ENCODE measurements at places on chromosomes 1 and 21. TPM values are rescaled to one million over a fixed set of nuclear protein-coding genes. Genes with fewer than 3 reads are reported as not detected.

Gene PAQR6
- total RNA-seq: 7.1 TPM

Gene NCAM2
- 0.54 TPM for total RNA-seq

Gene SEMA4A
- total RNA-seq: 7.3 TPM

Gene CYP4B1
- total RNA-seq: not detected

Gene OR2M3
- not detected for total RNA-seq

Gene NOS1AP
- 12.1 TPM for total RNA-seq

Gene ASPM
- total RNA-seq: 50.3 TPM

DNA sequence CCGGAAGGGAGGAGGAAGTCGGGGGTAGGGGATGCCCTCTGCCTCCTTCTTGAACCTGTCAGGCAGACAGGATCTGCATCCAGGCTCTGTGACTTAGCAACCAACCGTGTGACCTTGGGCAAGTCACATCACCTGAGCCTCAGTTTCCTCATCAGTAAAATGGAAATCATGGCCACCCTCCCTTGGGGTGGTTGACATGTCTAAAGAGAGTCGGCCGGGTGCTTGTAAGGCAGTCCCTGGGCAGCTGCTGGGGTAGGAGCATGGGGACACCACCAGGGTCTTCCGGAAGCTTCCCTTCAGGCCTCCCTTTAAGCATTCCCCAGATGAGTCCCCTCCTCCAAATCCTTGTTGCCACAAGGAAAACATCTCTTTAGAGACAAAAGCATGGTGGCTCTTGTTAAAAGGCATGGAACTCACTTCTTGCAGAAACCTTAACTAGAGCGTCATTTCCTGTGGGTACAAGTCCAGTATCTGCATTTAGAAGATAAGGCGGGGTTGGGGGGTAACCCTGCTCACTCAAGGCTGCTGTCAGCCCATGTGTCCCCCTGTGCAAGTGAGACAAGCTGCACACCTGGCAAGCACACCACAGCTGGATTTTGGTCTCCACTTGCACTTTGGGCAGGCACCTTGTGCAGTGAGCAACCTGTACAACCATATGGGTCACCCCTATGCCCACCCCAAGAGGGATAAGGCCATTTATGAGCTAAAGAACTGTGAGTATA, 10.4 kb downstream of the CLCNKB start:
- no peaks in the 10 kb centered on the region for H3K4me1 ChIP-seq
- no peak overlapping the region for H3K27ac ChIP-seq
- H3K27me3 ChIP-seq: no peaks in the 10 kb centered on the region
- no peaks in the 10 kb centered on the region for H3K36me3 ChIP-seq

DNA sequence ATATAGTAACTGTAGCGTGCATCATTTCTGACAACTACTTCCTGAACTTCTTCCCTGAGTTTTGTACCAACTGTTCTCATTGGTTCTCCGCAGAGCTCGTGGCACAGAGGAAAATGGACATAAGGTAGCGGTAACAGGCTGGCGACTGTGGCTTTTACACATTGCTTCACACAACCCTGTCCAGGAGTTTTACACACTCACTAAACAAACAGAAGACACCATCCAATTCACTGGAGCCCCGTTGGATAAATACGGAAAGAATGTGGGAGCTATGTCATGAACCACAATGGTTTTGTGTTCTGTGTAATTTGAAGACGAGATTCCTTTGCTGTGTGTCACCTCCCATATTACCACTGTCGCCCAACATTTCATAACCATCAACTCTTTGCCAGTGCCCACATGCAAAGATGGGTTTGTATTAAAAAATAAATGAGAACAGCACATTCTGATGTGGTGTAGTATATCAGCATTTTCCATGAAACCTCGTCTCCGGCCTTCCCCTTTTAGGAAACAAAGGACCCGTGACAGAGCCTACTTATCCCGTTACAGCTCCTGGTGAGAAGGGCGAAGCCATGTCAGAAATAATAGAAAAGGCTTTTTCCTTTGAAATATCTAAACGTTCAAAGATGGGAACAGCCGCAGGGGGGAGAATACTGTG, 47.4 kb upstream of the ENAH start:
- no peak for DNase-seq
- H3K27ac ChIP-seq: no peak overlapping the region
- H3K36me3 ChIP-seq: no peaks in the 10 kb centered on the region
- H3K4me1 ChIP-seq: no peaks in the 10 kb centered on the region
- no peaks in the 10 kb centered on the region for H3K27me3 ChIP-seq

DNA sequence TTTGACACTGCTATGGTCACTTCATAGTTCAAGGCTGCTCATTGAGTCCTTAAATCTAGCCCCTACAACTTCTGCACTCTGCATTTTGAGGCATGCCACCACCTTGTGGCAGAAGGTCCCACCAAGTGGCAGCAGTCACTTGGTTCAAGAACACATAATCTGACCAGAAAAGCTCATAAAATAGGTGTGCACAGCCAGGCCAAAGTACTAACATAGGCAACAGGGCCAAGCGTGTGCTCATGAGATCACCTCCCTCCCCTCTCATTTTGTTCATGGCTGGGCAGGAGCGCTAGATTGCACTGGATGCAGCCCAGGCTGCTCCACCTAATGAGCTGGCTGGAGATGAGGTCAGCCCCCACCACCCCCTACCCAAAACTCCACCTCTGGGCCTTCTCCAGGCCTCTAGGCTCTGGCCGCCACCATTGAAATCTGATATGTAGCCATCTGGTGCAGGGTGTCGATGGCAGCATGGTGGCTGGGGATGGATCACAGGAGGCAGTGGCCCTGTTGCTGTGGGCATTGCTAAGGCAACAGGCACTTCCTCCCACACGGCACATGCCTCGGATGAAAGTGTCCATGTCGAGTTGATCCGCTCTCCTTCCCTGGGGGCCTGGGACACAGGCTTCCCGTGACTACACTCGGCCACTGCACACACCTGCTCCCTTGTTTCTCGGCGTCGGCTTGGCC, 193.2 kb downstream of the TRABD2B start:
- no peak overlapping the region for H3K27ac ChIP-seq
- no peaks in the 10 kb centered on the region for H3K27me3 ChIP-seq
- H3K36me3 ChIP-seq: no peaks in the 10 kb centered on the region
- no peak overlapping the region for H3K4me3 ChIP-seq
- no peak for DNase-seq

DNA sequence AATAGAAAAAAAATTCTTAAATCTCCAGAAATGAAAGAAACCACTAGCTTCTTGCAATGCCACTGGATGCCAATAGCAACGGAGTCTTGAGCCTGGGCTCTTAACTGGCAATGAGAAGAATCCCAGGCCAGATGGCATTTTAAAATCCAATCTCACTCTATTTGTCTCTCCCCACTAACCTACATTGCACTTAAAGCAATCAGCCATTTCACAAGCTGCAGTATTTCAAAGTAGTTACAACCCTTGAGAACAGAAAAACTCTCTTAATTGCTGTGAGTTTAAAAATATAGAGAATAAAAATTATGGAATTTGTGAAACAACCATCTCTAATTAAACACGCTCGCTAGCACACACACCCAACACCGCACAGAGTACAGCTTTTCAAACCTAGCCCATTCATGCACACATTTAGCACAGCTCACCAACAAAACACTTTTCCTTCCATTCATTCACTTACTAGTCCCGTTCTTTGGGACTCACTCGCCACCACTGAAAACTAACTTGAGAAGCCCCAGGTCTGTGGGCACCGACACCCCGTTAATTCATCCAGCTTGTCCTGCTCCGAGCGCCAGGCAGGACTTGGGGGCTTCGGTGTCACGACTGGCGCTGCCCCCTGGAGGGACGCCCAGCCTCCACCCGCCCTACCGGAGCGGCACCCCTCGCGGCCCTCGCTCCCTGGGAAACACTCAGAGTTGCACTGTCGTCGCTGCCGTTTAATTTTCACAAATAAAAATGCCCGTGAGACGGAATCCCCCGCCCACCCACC, 1.0 kb downstream of the DDAH1 start:
- H3K4me1 ChIP-seq: no peaks in the 10 kb centered on the region
- H3K27me3 ChIP-seq: peaks cover 11% of the 10 kb centered on the region
- H3K4me3 ChIP-seq: peak overlapping the region; percentile 62
- no peak overlapping the region for H3K27ac ChIP-seq

- no peak overlapping the region for H3K4me3 ChIP-seq
- H3K27me3 ChIP-seq: no peaks in the 10 kb centered on the region
- H3K27ac ChIP-seq: no peak overlapping the region
- H3K4me1 ChIP-seq: peaks cover 5% of the 10 kb centered on the region
- H3K36me3 ChIP-seq: no peaks in the 10 kb centered on the region
These were observed 32.4 kb upstream of the ATP1A1 start for GRCh38 chr1:116340506-116341231.

GRCh38 chr1:14768582-14769304, 170.3 kb downstream of the KAZN start:
- no peaks in the 10 kb centered on the region for H3K27me3 ChIP-seq
- DNase-seq: no peak
- no peak overlapping the region for H3K4me3 ChIP-seq
- H3K36me3 ChIP-seq: no peaks in the 10 kb centered on the region

GRCh38 chr1:27220096-27220495, 14.3 kb upstream of the WDTC1 start:
- H3K4me3 ChIP-seq: no peak overlapping the region
- no peak overlapping the region for H3K27ac ChIP-seq

DNA sequence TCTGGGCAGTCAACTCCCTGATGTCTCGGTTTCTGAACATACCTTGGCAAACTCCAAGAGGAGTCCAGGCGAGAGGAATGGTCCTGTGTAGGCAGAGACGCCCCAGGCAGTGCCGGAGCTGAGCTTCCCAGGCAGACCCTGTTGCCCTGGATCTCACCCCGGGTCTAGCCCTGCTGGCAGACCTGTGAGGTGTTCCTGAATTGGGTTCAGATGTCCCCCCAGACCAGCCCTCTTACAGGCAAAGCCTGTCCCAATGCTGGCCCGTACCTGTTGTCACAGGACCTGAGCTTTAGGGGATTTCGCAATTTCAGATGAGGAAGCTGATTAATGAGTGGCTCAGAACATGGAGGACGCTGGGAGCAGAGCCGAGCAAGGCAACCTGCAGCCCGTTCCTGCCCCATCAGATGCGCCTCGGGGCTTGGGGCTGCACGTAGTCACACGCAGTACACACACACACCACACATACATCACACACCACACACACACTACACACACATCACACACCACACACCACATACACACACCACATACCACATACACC, 38.5 kb upstream of the PDE9A start:
- no peak for DNase-seq
- no peaks in the 10 kb centered on the region for H3K36me3 ChIP-seq
- H3K27me3 ChIP-seq: no peaks in the 10 kb centered on the region

GRCh38 chr1:218079347-218079746, 205.7 kb upstream of the RRP15 start:
- no peak for DNase-seq
- H3K4me3 ChIP-seq: no peak overlapping the region
- no peaks in the 10 kb centered on the region for H3K36me3 ChIP-seq
- peaks cover 4% of the 10 kb centered on the region for H3K4me1 ChIP-seq
- H3K27ac ChIP-seq: no peak overlapping the region

- H3K36me3 ChIP-seq: no peaks in the 10 kb centered on the region
- H3K4me1 ChIP-seq: no peaks in the 10 kb centered on the region
- DNase-seq: no peak
- no peak overlapping the region for H3K4me3 ChIP-seq
- no peak overlapping the region for H3K27ac ChIP-seq
These were observed 102.5 kb downstream of the XPR1 start for GRCh38 chr1:180734366-180734765.

GRCh38 chr1:233355841-233356704, 28.5 kb downstream of the MAP3K21 start:
- no peak overlapping the region for H3K27ac ChIP-seq
- H3K27me3 ChIP-seq: no peaks in the 10 kb centered on the region
- H3K4me3 ChIP-seq: no peak overlapping the region
- H3K36me3 ChIP-seq: no peaks in the 10 kb centered on the region

- H3K36me3 ChIP-seq: no peaks in the 10 kb centered on the region
- H3K4me1 ChIP-seq: no peaks in the 10 kb centered on the region
- no peak overlapping the region for H3K4me3 ChIP-seq
- H3K27me3 ChIP-seq: no peaks in the 10 kb centered on the region
- H3K27ac ChIP-seq: no peak overlapping the region
These were observed 324.2 kb downstream of the HLX start for GRCh38 chr1:221203224-221204054.

GRCh38 chr21:39009587-39010225, 173.5 kb downstream of the PSMG1 start:
- H3K27me3 ChIP-seq: no peaks in the 10 kb centered on the region
- H3K4me1 ChIP-seq: peaks cover 4% of the 10 kb centered on the region
- H3K27ac ChIP-seq: no peak overlapping the region
- DNase-seq: no peak

GRCh38 chr1:221708076-221708571, 33.8 kb downstream of the DUSP10 start:
- DNase-seq: no peak
- no peak overlapping the region for H3K4me3 ChIP-seq
- H3K27me3 ChIP-seq: no peaks in the 10 kb centered on the region

- no peak overlapping the region for H3K4me3 ChIP-seq
- no peaks in the 10 kb centered on the region for H3K27me3 ChIP-seq
- H3K36me3 ChIP-seq: no peaks in the 10 kb centered on the region
- H3K27ac ChIP-seq: no peak overlapping the region
These were observed 569.3 kb upstream of the ZRANB2 start for GRCh38 chr1:71650119-71650518.

DNA sequence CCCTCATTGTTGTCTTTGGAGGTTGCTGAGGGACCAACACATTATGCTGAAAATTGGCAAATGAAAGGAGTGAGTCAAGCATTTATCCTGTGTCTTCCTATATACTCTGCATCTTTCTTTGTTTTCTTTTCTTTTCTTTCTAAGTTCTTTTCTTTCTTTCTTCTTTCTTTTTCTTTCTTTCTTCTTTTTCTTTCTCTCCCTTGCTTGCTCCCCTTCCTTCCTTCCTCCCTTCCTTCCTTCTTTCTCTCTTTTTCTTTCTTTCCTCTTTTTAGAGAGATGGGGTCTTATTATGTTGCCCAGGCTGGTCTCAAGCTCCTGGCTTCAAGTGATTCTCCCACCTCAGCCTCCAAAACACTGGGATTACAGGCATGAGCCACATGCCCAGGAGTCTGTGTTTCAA, 28.3 kb upstream of the COX20 start:
- no peaks in the 10 kb centered on the region for H3K36me3 ChIP-seq
- H3K4me3 ChIP-seq: no peak overlapping the region
- no peak overlapping the region for H3K27ac ChIP-seq
- 0 out of 2 replicates have a peak, but pooled peaks cover 5% of the 10 kb centered on the region for H3K4me1 ChIP-seq
- no peak for DNase-seq

DNA sequence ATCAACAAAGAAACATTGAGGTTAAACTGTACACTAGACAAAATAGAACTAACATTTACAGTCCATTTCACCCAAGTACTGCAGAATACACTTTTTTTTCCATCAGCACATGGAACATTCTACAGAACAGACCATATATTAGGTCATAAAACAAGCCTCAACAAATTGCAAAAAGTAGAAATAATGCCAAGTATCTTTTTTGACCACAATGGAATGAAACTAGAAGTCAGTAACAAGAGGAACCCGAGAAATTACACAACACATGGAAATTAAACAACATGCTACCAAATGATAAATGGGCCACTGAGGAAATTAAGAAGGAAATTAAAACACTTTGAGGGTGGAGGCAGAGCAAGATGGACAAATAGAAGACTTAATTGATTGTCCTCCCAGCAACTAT, 8.4 kb upstream of the C1orf185 start:
- no peaks in the 10 kb centered on the region for H3K27me3 ChIP-seq
- H3K36me3 ChIP-seq: no peaks in the 10 kb centered on the region
- H3K4me1 ChIP-seq: no peaks in the 10 kb centered on the region
- no peak overlapping the region for H3K27ac ChIP-seq
